Ureter (tissue), 1 donor: ENCODE measurements at places on chromosomes 16 and 17. TPM values are rescaled to one million over a fixed set of nuclear protein-coding genes. Genes with fewer than 3 reads are reported as not detected.

DNA sequence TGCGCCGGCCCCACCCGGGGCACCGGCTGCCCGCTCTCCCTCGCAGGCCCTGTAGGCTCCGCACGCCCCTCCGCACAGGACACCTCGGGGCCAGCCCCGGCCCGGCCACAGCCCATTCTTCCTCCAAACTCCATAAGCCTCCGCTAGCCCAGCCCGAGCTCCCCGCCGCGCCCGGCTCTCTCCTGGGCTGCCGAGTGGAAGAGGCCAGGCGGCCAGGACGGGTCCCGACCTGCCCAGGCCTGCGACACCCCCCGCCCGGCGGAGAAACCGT lies 397 bp downstream of the NCOR1 start:
- peak; percentile 63 for DNase-seq

DNA sequence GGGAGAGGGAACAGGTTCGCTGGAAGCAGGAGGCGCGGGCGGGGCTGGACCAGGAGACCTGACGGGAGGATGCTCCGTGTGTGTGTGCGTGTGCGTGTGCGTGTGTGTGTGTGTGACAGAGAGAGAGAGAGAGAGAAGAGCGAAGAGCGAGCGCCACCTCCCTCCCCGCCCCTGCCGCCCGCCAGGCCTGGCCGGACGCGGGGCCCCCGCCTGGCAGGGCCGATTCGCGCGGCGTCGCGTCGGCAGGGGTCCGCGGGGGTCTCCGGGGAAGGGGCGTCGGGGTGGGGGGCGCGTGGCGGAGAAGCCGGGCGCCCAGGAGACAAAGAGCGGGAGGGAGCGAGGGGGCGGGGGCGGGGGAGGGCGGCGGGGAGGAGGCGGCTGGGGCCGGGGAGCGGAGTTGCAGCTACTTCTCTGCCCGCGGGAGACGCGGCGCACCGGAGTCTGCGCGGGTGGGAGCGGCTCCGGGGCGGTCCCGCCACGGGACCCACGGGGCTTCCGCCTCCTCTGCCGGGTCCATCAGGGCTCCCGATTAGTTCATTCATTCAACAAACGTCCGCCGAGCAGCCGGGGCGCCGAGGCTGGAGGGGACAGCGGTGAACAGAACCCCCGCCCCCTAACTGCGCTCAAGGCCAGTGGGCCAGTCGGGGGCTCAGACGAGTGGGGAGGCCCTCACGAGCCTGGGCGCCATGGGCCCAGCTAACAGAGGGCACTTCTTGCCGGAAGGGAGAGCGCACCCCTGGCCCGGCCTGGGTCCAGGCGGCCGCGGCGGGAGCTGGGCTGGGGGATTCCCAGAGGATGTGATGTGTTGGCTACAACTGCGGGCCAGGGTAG lies at the start of gene SAMD14:
Gene SAMD14 (minus strand): TSS at position 433 of the 831 bp plus-strand sequence. CDS start 5,201 bp downstream, outside the sequence.
- peak; percentile 42 for DNase-seq

DNA sequence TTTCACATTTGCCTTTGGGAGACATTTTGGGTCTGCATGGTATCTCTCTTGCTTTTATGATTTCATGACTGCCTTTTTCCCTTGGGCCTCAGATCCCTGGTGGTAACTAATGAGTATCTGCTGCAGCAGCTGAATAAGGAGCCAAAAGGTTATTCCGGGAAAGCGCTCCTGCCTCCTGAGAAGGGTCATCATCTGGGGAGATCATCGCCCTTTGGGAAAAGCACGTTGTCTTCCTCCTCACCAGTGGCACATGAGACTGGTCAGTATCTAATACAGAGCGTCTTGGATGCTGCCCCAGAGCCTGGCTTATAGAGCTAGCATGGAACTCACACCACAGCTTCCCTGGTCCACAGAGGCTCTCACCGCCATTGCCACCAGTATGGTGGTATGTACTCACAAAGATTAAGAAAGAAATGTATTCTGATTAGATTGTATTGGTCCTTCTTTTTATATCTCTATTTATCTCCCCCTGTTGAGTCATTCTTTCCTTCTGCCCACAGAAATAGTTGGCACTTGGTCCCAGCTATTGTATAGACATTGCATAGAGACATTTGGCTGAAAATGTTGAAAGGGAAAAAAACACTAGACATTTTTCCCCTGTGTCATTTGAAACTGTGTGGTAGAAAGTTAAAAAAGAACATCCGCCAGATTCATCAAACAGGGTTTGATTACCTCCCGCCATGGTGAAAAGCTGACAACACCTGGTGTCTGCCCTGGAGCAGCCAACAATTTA lies 8.4 kb downstream of the TPPP3 start:
- no peak for DNase-seq

GRCh38 chr17:63932721-63933120 lies 590 bp upstream of the CD79B start:
- DNase-seq: no peak

GRCh38 chr16:628321-629061 lies 2.3 kb upstream of the WFIKKN1 start:
- no peak for DNase-seq

DNA sequence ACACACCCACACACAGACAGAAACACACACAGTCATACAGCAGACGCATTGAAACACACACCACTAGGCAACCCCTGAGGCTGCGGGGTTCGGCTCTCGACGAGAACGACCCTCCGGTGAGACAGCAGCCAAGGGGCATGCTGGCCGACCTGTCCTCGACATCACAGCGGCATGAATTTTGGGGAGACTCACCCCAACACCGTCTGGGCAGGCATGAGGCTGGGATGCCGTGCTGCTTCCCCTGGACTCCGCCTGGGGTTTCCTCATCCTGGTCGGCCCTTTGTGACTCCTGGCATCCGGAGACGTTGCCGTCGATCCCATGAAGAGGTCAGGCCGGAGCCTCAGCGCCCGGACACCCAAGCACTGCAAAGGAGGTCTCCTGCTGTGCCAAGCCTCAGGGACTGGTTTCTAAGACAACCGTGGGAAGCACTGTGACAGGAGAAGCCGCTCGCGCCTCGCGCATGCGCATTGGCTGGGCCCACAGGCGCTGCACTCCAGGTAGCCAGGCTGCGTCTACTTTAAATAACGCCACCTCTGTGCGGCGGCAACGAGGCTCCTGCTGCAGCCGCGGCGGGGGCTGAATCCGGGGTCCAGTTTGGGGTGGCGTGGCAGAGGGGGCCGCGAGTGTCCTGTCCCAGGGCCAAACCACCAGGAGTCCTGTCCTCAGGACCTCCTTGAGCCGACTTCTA lies 13.8 kb upstream of the KCNJ18 start:
- DNase-seq: no peak

DNA sequence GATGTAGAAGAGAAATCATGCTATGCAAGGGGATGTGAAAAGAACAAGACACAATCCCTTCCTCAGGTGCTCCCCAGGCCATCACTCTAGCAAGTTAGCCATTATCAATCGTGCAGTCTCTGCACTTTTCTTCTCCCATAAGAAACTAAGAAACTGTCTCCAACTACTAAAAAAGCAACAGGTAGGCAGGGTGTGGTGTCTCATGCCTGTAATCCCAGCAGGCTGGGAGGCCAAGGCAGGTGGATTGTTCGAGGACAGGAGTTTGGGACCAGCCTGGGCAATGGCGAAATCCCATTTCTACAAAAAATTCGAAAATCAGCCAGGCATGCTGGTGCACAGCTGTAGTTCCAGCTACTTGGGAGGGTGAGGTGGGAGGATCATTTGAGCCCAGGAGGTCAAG lies 13.8 kb downstream of the PARN start:
- DNase-seq: no peak

DNA sequence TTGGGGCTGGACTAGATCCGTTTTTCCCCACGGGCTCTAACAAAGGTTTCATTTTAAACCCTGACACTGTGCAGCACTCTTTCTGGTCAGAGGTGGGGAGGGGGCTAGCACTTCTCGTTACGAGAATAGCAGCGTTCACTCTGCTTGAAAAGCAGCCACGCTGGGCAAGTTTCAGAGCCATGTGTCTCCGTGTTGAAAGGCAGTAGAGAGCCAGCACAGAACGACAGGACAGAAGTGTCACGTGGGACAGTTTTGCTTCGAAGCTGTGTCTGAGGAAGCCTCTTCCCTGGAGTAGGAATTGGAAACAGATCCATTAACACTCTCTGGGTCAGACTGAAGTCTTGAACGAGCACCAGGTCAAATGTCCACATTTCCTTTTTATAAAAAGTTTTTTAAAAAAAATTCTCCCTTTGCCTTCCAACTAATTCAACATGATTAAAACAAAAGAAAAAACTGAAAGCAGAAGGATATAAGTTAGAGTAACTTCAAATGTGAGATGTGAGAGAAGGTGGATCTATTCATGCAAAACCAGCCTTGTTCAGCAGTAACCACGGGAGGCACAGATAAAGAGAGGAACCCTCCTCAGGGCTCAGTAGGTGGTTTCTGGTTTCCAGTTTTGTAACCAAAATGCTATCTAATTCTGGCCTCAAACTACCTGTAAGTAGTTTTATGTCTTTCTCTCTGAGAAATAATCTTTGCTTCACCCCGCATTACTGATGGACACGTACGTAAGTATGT lies 65.0 kb downstream of the SMG6 start:
- DNase-seq: no peak

- no peak for DNase-seq
Measured at GRCh38 chr17:27558842-27559505, 72.0 kb upstream of the LGALS9 start.

GRCh38 chr16:2500918-2501750 lies 12.6 kb upstream of the ATP6V0C start:
- peak; percentile 84 for DNase-seq

DNA sequence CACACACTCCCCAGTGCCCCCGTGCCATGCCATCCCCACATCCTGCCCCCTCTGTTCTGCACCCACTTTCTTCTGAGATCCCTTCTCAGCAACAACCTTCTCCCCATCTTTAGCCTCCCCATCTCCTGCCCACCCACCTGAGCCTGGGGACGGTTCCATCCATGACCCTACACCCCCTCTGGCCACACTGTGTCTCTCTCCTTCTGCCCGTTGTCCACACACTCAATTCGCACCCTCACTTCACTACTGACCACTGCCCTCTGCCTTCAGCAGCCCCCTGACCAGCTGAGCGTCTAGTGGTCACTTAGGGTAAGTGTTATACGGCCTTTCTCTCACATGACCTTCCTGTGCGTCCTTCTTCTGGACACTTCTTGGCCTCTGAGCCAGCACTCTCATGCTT lies 6.1 kb downstream of the ARHGAP27 start:
- DNase-seq: no peak

GRCh38 chr17:77449908-77450741 lies 309.4 kb downstream of the SEC14L1 start:
- peak; percentile 74 for DNase-seq

GRCh38 chr17:67689534-67690177 lies 28.1 kb upstream of the NOL11 start:
- peak; percentile 69 for DNase-seq

DNA sequence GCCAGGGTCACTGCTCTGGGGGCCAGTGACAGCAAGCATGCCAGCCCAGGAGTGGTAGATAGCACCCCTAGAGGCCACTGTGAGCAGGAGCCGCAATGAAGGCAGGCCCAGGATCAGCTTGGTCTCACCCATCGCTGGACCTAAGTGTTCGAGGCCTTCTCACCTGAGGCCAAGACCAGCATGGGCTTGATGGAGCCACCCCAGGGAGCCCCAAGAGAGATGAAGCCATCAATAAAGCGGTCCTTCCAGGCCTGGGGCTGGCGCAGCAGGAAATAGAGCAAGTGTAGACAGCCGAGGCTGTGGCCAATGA lies 1.8 kb downstream of the LCAT start:
- no peak for DNase-seq

GRCh38 chr17:14604591-14605266 lies 303.8 kb downstream of the HS3ST3B1 start:
- no peak for DNase-seq

GRCh38 chr16:78461496-78462287 lies 362.2 kb downstream of the WWOX start:
- no peak for DNase-seq

DNA sequence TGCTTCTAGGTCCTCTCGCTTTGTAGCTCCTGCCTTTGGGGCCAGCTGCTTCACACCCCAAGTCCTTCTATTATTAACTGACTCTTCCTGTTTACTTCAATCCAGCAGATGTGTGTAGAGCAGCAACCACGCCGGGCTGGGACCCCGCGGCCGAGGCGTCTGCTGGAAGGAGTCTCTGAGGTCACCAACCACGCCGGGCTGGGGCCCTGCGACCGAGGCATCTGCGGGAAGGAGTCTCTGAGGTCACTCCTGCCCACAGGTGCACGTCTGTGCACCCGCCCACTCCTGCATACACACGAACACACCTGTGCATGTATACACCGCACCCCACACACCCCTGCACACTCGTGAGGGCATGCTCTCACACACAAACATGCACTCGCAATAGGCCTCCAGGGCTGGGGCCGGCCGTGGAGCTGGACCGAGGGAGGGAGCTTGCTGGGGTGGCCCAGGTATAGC lies 7.8 kb upstream of the TEX19 start:
- no peak for DNase-seq

- no peak for DNase-seq
Measured at GRCh38 chr17:60664022-60664421, 13.6 kb upstream of the BCAS3 start.

GRCh38 chr17:58693208-58693607 lies 806 bp downstream of the RAD51C start:
- DNase-seq: no peak

DNA sequence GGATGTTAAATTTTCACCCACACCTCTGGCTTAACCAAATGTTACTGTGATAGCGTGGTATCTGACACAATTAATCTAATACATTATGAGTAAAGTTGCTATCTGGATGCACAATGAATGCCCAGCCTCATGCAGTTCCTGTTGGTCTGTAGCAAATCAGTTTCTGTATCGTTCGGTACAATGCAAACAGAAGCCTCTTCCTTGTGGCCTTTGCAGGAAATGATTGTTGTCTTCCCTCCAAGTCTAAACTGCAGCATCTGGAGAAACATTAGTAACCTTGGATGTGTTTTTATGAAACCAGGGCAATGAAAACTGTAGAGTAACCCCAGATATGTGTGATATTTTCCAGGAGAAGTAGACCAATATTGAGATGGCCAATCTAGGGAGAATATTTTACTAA lies 46.8 kb downstream of the CYB561 start:
- no peak for DNase-seq

DNA sequence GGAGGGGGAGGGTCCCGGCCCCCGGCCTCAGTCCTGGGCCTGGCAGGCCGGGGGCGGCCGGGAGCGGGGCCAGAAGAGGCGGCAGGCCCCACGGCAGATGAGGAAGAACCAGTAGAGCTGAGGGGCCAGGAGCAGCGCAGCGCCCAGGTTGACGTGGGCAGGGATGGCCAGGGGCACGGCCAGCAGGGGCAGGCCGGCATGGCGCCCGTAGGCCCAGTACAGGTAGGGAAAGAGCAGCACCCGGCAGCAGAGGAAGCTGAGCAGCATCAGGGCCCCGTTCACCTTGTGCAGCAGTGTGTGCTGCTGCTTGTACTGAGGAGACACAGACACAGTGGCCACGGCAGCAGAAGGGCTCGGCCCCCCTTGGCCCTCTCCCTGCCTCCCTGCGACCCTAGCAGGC lies 2.2 kb downstream of the C16orf92 start:
- DNase-seq: no peak

The CCL4 gene
- total RNA-seq: 6.1 TPM

The BCL6B gene
- total RNA-seq: 21.6 TPM

The EVPL gene
- total RNA-seq: 84.2 TPM

The CLDN9 gene
- total RNA-seq: 0.42 TPM

The IL34 gene
- 3.7 TPM for total RNA-seq

The TTYH2 gene
- 8.2 TPM for total RNA-seq

The INCA1 gene
- total RNA-seq: 1.1 TPM

The GAA gene
- total RNA-seq: 60.7 TPM

The PRSS33 gene
- total RNA-seq: not detected

The KRTAP3-2 gene
- not detected for total RNA-seq

The SLC12A3 gene
- not detected for total RNA-seq
